Amniotic stem cell (primary cell): ENCODE measurements at places on chromosomes 6 and 20.

DNA sequence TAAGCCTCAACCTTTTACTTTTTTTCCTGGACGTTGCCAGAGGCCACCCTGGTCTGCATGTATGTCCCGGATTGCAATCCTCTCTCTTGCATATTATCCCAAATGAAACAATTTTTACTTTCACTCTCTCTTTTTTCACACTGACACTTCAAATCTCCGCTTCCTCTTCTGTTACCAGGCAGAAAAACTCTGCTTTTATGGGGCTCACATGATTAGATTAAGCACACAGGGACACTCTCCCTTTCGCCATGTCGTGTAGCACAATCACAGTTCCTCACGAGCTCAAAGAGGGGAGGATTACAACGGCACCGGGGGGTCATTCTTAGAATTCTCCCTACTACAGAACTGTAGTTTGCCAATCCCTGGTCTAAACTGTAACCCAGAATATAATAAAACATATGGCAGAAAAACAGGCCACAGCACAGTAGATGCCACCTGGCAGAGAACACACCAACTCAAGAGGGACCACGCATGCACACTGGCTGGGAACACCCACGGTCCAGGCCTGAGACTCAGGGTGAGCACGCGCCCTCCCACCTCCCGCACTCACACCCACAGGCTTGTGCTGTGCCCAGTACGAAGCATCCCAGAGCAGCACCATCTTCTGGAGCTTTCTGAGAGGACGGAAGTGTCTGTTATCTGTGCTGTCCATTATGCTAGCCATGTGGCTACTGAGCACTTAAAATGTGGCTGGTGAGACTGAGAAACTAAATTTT lies 288.7 kb downstream of the KIF16B start:
- no peak for DNase-seq

DNA sequence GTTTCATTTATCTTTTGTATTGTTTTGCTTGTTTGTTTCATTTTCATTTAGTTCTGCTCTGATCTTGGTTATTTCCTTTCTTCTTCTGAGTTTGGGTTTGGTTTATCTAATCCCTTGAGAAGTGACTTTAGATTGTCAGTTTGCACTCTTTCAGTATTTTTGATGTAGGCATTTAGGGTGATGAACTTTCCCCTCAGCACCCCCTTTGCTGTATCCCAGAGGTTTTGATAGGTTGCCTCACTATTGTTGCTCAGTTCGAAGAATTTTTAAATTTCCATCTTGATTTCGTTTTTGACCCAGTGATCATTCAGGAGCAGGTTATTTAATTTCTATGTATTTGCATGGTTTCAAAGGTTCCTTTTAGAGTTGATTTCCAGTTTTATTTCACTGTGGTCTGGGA lies 119.6 kb upstream of the SSTR4 start:
- DNase-seq: no peak

DNA sequence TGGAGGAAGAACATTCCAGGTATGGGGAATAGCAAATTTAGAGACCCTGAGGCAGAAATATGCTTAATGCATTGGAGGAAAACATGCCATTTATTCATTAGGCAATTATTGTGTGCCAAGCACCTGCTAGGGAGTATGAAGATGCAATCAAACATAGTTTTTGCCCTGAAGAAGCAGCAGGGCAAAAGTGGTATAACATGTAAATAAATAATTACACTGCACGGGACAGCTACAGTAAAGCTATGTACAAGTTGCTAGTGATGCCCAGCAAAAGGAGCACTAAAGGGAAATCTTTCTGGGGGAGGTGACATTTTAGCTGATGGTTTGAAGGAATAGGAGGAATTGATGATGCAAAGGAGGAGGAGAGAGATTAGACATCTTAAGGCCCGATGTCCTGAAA lies 624 bp upstream of the TJAP1 start:
- DNase-seq: no peak

- DNase-seq: no peak
Measured at GRCh38 chr6:69696273-69696672, 100.5 kb downstream of the LMBRD1 start.

GRCh38 chr6:105210932-105211531 lies 31.2 kb upstream of the POPDC3 start:
- DNase-seq: no peak

DNA sequence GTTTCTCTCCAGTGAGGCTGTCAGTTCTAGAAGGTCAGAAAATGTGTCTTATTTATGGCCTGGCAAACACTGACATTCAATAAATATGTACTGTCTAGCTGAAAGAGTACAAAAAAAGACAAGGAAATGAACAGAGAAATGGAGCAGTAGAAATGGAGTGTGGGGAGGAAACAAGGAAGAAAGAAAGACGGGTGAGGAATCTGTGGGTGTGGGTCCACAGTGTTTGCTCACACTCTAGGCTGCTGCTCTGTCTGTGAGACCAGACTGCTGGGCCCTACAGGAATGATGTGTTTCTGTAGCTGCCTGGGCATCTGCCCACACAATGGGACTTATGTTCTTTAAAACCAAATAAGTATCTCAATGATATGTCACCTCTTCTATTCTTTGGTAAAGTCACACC lies 114.2 kb downstream of the MOXD1 start:
- no peak for DNase-seq
